Esophagus squamous epithelium (tissue), 5 donors: ENCODE measurements at places on chromosomes 4 and X.

DNA sequence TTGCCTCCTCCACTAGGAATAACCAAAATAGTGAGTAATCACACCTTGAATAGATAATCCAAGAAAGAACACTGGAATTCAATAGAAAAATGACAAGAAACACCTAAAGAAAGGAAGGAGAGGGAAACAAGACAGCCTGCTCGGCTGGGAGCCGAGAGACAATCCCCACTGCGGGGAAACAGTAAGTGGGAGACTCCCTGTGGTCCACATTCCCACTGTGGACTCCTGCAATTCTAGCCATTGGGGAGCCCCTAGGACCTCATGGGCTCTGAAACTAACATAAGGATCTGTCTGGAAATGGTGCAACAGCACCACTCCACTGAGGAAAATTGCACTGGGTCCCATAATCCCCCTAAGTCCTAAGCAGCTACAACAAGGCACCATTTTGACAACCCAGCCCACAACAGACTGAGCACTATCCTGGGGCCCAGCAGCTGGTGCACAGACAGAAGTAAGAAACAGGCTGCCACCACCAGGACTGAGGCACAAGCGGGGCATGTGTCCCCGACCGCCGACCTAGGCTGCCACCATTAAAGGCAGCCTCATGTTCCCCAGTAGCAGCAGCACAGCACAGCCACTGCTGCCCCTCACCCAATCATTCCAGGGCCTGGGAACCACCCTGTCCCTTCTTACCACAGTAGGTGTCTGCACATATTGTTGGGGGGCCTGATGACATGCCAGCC is 14.2 kb downstream of the LRBA start:
- no peaks in the 10 kb centered on the region for H3K27me3 ChIP-seq
- H3K4me3 ChIP-seq: no peak overlapping the region
- no peak overlapping the region for H3K27ac ChIP-seq

DNA sequence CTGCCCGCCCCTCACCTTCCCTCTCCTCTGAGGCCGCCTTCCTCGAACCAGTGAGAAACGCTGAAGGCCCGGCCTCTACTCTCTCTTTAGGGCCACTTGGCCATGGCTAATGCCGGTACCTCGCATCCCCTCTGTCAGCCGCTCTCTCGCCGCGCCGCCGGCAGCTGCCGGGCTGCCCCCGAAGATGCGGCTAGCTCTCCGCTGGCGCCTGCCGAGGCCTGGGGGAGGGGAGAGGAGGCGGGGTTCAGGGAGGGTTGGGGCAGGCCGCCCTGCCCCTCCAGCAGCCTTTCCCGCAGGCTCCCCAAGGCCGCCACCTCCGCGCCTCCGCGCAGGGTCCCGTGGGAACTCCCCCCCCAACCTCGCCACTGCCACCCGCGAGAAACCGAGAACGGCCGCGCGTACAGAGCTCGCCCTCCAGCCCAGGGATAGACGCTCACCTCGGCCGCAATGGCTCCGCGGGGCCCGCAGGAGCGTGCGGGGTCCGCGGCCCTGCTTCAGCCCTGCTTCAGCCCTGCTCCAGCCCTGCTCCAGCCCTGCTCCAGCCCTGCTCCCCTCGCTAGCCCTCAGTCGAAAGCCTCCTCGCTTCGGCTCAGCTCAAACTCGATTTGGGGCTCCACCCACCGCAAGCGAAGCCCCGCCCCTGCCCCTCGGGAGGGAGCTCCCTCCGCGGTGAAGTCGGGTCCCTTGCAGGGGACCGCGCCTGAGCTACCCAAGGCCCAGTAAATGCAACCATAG is at the start of gene HUWE1:
HUWE1 (minus strand) TSS at position 569 of the 735 bp plus-strand sequence. CDS start 32,612 bp downstream, outside the sequence.
- H3K27me3 ChIP-seq: no peaks in the 10 kb centered on the region
- peak within 1 kb of the TSS; percentile 89 for H3K27ac ChIP-seq
- peak within 1 kb of the TSS; percentile 74 for H3K4me3 ChIP-seq
- H3K4me1 ChIP-seq: peaks cover 28% of the 10 kb centered on the region

DNA sequence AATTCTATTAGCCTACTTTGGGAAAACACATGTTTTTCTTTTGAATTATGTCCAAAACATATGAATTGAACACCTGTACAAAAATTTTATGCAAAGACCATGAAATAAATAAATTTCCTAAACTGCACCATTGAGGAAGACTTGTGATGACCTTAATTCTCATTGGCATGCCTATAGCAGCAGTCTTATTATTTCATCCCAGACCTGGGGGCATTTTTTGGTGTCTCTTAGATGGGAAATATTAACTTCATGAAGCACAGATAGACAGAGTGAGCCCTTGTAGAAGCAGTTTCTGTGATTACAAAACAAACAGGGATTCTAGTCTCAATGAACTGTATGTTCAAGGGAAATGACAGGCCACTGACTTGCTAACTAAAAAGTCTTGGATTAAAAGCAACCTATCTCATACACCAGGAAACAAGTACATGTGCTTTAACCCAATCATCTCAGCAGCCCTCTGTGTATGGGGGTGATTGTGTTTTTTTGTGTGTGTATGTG is 32.0 kb upstream of the HPGD start:
- no peak overlapping the region for H3K27ac ChIP-seq
- no peak for DNase-seq

DNA sequence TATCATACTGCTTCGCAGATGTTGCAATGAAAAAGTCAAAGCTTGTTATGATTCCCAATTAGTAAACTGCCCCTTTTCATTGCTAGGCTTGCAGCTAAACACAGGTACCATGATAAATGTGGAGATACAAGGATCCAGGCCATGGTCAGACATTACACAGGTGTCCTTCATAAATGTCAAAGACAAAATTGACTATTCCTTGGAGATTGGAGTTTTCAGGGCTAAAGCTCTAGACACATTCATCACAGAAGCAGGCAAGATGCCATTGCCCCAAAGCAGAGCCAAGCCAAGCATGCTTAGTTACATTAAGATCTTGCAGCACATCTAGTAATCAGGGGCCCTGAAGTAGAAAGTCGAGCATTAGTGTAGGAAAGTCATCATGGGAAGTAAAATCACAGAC is 111.3 kb upstream of the INTU start:
- H3K36me3 ChIP-seq: no peaks in the 10 kb centered on the region
- H3K27me3 ChIP-seq: no peaks in the 10 kb centered on the region
- no peak overlapping the region for H3K27ac ChIP-seq
- H3K4me1 ChIP-seq: no peaks in the 10 kb centered on the region
- no peak overlapping the region for H3K4me3 ChIP-seq
- DNase-seq: no peak

GRCh38 chrX:10011991-10012390 is 44.8 kb downstream of the CLDN34 start:
- no peak overlapping the region for H3K27ac ChIP-seq
- H3K27me3 ChIP-seq: no peaks in the 10 kb centered on the region
- DNase-seq: no peak
- no peak overlapping the region for H3K4me3 ChIP-seq
- H3K4me1 ChIP-seq: peaks cover 50% of the 10 kb centered on the region

DNA sequence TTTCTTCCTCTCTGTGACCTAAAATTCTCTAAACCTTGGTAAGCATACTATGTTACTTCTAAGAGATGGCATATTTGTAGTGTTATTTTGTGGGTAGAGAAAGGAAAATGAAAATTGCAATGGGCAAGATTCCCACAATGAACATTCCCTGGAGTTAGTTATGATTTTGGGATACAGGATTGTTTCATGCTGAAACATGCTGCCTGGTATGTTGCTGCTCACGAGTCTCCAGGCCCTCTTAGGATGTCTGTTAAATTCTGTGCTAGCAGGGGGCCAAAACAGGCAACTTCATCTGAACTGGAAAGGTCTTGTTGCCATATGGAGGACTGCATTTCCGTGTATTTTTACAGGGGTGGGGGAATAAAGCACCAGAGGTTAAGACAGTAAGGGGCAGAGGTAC is 18.9 kb upstream of the MSMO1 start:
- DNase-seq: no peak
- no peak overlapping the region for H3K4me3 ChIP-seq
- no peak overlapping the region for H3K27ac ChIP-seq
- peaks cover 7% of the 10 kb centered on the region for H3K4me1 ChIP-seq
- no peaks in the 10 kb centered on the region for H3K27me3 ChIP-seq
